ENCODE measurements at places on chromosomes 11 and 22. TPM values are rescaled to one million over a fixed set of nuclear protein-coding genes. Genes with fewer than 3 reads are reported as not detected.

The TSPAN32 gene
- 1.4 TPM for polyA plus RNA-seq

The SMC1B gene
- polyA plus RNA-seq, result not detected

The GAL gene
- polyA plus RNA-seq, result 6.3 TPM

The CARNS1 gene
- polyA plus RNA-seq, result 2.2 TPM

The GAL3ST3 gene
- 1.8 TPM for polyA plus RNA-seq

The MMP11 gene
- polyA plus RNA-seq, result 1.3 TPM

The TRPM5 gene
- polyA plus RNA-seq, result 4.8 TPM

The DYNC2H1 gene
- polyA plus RNA-seq, result 15.2 TPM

GRCh38 chr22:22748297-22748743, 103.9 kb downstream of the GGTLC2 start:
- DNase-seq, result peak; percentile 73

GRCh38 chr22:28279888-28280287, 360.8 kb upstream of the PITPNB start:
- no peak for DNase-seq

- DNase-seq, result no peak
Observed at GRCh38 chr22:36816636-36817524, at the start of gene PVALB. TSS of gene PVALB (minus strand) at chr22:36817035. CDS start at chr22:36817005, 30 bp downstream.

GRCh38 chr11:120065876-120066275, 72.0 kb downstream of the TRIM29 start:
- DNase-seq, result no peak

DNA sequence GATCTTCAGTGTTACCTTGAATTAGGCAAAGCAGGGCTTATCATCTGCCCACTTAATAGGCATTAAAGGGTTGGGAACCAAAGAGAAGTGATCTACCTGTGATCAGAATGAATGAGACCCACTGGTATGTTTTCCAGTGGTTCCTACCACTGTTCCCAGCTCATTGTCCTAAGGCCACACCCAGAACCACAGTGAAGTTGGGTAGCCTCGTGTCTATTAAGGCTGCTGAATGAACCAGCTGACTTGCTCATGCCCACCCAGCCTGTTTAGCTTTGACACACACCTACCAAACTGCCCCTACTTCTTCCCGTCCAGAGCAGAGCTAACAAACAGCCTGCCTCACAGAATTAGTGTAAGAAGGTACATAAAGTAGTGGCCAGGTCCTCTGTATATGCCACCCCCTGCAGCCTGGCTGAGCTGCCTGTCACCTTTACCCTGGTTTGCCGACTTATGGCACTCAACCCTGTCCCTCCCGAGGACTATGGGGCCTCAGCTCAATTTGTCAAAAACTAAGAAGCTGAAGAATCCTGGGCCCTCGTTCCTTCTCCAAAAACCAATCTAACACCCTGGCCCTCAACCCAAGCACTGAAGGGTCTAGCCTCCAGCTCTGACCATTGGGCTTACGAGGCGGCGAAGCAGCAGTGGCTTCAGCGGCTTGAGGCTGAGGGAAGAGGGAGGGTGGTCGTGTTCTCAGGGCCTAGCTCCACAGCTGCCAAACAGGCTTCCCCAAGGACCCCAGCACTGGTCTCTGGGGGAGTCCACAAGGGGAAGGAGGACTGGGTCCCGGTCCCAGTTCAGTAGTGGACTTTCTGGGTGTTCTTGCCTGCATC, 9.8 kb downstream of the UCP2 start:
- DNase-seq, result no peak

GRCh38 chr22:31087744-31088215, 6.7 kb downstream of the SMTN start:
- no peak for DNase-seq

DNA sequence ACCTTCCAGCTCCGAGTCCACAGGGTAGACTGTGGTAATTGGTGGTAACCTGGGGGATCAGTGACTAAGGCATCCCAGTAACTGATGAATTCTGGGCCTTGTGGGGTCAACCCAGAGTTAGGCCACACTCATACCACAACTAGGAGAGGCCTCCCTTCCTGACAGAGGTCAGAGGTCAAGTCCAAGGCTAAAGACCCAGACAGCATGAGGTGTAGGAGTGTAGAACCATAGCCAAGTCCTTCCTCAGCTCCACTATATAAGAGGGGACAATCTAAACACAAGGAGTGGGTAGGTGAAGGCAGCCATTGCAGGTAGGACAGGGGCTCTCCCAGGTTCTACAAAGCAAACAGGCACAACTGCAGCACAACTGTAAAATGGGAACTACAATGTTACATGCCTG, 4.6 kb downstream of the AP1B1 start:
- no peak for DNase-seq

- DNase-seq, result peak; percentile 36
Observed at GRCh38 chr11:68148071-68148805, 27.1 kb upstream of the CHKA start.

DNA sequence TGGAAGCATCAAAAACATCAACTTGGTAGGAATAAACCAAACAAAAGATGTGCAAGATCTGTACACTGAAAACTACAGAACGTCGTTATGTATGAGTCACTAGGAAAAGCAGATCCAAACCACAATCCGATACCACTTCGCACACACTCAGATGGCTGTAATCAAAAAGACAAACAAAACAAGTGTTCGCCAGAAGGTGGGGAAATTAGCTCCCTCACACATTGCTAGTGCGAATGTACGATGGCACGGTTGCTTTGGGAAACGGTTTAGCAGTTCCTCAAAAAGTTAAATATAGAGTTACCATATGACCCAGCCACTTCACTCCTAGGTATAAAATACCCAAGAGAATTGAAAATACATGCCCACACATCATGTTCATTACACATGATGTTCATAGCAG, 14.8 kb upstream of the CARD10 start:
- DNase-seq, result no peak

DNA sequence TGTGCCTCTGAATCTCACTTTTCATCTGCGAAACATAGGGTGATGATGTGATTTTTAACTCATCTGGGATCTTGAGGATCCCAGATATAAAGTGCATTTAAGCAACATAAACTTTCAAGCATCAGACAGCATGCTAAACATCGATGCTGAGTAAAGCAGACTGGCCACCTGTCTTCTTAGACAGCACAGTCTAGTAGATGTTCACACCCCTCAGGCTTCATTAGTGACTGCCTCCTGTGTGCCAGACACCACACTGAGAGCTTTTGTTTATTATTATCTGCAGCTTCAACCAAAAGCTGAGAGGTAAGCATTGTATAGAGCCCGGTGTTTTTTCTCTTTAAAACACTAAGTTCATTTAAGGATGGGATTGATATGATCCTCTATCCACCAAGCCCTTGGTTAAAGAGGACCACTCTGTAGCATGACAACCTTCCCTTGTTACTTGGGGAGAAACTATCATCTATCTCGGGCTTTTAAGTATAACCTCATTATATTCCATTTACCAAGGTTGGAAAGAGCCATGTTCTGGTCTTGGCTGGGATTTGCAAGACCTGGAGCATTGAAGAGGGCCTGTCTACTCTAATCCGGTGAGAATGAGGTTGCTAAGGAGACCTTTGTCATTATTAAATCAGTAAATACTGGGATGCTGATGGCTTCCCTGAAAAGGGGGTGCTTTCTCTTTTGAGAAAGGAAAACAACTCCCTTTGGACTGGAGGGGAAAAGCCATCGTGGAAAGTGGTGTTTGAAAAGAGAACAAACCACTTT, 114.2 kb upstream of the SEZ6L start:
- DNase-seq, result no peak

DNA sequence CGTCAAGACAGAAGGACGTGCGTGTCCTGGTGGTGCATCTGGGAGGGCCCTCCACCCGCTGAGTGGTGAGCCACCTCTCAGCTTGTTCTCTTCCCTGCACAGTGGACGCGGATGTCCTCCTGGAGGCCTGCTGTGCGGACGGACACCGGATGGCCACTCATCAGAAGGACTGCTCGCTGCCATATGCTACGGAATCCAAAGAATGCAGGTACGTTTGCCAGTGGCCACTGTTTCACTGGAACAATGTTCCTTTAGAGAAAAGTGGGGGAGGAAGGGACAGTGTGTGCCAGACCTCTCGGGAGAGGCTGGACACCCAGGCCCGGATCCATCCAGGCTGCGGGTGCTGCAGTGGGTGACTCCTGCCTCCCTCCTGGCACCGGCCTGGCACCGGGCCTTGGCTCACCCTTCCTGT, 15.9 kb downstream of the FBLN1 start:
- DNase-seq, result peak; percentile 53

- no peak for DNase-seq
Observed at GRCh38 chr22:36036167-36036624, 7.6 kb upstream of the RBFOX2 start.

GRCh38 chr11:111631024-111631665, 28.9 kb downstream of the SIK2 start:
- no peak for DNase-seq

- no peak for DNase-seq
Observed at GRCh38 chr11:96054870-96055705, 131.2 kb upstream of the MTMR2 start.

DNA sequence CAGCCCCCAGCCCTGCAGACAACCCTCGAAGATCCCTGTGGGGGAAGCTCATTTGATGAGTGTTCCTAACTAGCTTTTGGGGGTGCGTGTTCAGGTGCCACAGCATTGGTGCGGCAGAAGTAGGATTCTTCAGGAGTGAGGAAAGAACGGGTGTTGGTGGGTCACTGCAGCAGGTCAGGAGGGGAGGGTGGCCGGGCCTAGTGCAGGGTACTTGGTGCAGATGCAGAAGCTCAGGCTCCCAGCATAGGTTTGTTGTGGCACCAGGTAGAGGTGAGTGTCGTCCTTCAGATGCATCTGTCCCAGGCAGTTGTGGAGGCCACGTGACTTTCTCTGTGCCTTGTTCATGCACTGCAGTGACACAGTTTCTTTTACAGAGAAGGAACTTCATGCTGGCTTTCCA, 15.1 kb upstream of the ADORA2A start:
- no peak for DNase-seq

GRCh38 chr11:1852877-1853276, at the start of gene LSP1:
TSS of gene LSP1 (plus strand) at chr11:1853084. CDS start at chr11:1853145, 61 bp downstream.
- DNase-seq, result no peak
